Activated T-cell treated with anti-CD3 and anti-CD28 coated beads, Interleukin-2, amount 50 U/mL, for 1 hour (primary cell): ENCODE measurements at places on chromosomes 5 and 9.

- DNase-seq: peak; percentile 33
These were observed 74.0 kb downstream of the MACROH2A1 start for GRCh38 chr5:135324897-135325650.

- DNase-seq: no peak
These were observed 29.0 kb upstream of the ENTREP1 start for GRCh38 chr9:69295872-69296552.

DNA sequence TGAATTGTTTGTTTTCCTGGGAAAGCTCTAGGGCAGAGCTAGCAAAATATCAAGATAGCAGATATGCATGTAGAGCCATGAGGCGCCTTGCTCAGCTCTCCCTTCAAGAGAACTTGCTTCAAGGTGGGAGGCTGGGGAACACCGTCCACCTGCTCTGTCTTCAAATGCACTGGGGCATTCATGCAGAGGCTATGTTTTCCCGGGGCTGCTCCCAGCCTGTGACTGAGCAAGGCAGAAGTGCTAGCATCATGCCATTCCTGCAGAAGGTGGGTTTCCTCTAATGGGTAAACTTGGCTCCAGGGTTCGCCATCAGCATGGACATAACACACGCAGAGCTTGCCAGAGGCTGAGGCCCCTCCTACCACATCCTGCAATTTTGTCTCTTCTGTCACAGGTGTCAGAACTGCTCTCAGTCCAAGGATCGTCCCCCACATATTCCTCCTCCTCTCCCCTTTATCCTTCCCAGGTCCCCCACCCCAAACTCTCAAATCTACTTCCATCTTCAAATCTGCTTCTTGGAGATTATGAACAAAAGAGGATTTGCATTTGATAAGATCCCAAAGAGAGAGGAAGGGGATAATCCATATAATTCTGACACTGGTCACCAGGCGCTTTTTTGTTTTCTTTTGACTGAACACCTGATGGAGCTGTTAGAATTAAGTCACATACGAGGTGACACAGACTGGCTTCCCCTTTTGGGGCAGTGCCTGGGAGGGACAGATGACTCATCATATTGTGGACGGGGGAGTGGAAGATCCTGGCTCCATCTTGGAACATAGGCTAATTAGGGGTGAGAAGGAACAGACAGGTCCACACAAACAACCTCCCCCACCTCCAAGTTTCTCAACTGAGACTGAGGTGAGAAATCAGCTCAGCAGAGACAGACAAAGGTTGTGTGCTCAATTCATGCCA lies 85.0 kb upstream of the TAF11L2 start:
- no peak for DNase-seq

DNA sequence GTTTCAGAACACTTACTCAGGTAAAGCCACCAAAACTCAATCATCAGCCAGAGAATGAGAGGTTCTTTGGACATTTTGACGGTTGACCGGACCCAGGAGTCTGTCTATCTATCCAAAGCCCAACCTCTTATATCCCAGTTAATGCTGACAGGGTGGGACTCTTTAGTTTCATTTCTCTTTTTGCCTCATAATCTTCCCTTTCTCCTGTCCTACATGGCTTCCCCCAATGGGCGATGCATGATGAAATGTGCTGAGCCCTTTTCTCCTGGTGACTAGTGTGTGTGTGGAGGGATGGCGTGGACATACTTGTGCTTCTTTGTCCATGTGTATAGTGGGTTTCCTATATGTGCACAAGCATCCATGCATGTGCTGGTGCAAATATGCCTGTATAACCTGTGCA lies at the start of gene TIMD4:
Gene TIMD4 (minus strand): TSS at position 102 of the 400 bp plus-strand sequence. CDS start 28 bp downstream, at position 74.
- no peak for DNase-seq

DNA sequence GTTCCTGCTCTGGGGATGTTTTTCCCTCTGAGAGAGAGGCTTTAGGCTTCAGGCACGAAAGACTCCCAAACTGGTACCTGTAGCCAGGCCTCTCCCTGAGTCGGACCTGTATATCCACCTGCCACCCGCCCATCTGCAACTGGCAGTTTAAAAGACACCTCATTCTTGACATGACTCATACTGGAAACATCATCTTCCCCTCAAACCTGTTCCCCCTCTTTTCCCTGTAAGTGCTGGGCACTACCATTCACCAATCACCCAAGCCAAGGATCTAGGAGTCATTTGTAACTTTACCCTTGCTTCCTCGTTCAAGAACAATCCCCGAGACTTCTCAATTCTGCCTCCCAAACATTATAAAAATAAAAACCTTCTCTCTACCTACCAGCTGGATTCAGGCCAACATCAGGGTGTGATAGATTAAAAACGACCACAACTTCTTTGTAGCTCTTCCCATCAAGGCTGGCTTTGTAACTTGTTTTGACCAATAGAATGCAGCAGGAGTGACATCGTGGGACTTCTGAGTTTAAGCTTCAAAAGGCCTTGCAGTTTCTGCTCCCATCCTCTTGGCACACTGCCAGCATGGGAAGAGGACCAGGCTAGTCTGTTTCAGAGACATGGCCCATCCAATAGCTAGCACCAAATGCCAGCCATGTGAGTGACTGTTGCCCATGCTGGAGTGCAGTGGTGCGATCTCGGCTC lies 1.8 kb upstream of the WDR31 start:
- no peak for DNase-seq

DNA sequence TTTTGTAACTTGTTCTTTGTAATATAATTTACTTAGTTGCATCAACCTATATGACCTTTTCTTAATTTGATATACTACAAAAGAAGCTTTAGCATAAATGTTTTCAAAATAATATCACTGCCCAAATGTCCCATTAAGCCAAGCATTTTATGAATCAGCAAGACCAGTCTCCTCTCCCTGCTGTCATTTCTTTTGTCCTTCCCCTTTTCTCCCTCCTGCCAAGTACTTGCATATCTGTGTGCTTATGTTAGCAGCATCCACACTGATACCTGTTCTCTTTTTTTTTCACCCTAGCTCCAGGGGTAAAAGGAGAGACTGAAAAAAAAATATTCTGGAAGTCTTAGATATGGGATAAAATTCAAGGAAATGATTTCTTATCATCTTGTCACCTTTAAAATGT lies 69.7 kb downstream of the ZSWIM6 start:
- no peak for DNase-seq

GRCh38 chr5:94793113-94793815 lies 174.8 kb downstream of the SLF1 start:
- DNase-seq: no peak

GRCh38 chr9:98879963-98880310 lies 63.8 kb upstream of the COL15A1 start:
- no peak for DNase-seq

DNA sequence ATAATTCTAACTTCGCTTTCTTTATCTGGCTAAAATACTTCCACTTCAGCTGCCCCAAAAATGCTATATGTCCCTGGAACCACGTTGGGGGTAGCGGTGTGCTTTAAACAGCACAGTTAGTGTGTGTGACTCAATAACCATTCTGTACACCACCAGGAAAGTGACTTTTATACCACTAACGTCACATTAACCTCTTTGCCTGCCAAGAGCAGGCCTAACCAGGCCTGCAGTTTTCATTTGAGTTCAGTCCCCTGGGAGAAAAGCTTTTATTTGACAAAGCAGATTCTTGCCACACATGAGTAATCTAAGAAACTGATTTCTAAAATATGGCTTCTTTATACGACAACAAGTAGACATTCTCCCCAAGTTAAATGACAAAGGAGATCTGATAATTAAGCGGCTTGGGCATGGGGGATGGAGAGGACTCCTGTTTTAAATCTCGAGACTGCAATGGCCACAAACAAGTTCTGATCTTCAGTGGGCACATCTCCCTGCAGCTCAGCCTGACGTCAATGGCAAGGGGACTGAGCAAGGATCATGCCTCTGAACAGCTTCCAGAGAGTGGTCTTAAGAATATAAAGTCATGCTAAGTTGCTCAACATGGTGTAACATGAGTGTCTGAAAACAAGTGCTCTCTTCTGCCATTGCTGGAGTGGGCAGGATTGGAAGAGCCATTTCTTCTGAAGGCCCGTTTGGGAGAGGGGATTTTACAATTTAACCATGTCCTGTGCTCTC lies 91.8 kb downstream of the GLIS3 start:
- no peak for DNase-seq

DNA sequence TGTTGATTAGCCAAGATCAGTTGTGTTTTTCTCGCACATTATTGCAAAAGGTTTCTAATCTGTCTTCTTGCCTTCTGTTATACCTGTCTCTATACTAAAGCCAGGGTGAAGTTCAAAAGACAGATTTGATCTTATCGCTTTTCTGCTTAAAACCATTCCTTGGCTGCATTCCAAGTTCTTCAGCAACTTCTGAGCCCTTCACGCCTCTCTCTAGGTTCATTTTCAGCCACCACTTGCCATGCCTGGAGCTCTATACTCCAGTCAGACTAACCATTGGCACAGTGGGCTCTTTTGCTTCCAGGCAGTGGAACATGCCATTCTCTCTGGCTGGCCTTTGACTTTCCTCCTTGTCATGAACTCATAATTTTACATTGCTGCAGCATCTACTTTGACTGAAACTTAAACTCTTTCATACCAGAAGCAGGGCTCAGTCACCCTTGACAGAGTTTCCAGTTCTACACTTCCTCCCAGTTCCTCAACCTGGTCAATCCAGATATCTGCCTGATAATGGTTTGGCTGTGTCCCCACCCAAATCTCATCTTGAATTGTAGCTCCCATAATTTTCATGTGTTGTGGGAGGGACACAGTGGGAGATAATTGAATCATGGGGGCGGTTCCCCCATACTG lies 114.4 kb downstream of the SLC12A2 start:
- DNase-seq: no peak

DNA sequence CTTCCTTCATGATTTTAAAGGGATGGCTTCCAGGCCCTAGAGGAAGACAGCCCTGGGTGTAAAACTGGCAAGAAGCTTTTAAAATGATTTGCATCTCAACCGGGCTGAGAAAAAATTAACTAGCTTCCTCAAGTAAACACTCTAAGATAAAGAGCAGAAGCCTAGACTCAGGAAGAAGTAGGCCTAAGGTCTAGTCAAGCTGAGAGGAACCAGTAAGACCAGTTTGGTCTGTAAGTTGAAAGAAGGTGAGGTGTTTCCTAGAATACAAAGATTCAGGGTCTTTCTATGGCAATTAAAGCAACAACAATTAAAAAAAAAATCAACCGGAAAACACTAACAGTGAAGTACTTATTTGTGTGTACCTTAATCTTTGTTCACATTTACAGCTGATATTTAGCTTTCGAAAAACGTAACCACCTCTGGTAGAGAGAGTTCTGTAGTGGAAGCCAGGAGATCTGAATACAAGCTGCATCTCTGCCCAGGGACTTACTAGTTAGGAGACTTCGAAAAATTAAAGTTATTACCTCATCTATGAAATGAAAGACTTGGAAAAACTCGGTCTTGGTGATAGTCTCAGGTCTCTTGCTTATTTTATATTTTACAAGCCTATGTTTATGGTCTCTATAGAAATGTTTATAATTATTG lies 75.7 kb downstream of the TUSC1 start:
- no peak for DNase-seq

DNA sequence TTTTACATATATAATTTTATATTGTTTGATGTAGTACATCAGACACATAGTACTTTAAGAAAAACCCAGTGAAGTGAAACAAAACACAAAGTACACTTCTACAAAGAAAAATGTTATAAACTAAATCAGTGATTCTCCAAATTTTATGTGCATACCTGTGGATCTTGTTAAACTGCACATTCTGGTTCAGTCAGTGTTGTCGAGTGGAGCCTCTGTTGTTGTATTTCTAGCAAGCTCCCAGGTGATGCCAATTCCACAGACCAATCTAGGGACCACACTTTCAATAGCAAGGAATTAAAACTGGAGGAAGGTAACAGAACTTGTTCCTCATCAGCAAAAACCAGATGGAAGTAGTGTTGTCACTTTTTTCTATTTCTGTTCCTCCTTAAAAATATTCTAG lies 183.8 kb upstream of the CD180 start:
- DNase-seq: no peak

DNA sequence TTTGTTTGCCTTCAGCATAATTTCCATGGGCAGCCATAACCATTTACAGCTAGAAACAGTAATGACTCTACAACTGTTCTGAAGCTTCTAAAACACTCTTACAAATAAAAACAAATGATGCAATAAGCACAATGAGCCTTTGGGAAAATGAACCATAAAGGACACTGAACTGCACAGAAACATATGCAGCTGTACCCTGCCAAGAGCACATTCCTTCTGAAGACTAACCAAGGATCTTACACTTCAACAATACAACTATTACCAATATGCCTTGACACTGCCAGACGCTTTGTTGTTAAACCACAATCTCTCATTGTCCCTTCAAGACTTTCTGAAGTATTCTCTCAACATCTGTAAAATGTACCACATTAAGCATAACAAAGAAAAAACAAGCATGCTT lies 104.2 kb upstream of the HMHB1 start:
- DNase-seq: no peak

DNA sequence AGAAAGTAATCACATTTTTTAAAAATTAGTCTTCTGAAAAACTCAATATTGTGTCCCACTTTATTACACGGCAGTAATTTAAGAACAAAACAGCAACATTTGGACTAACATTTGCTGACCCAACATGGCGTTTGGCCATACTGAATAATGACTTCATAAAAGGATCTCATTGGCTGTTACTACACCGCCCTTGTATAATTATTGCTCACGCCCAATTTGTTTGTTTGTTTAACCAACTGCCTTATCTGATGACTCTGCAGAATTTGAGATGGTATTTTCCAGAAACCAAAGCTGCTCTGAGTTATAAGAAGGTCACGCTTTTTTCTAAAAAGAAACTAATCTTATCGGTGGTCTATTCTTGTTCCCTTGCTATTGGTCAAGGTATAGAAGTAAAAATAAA lies 200.2 kb upstream of the TARS1 start:
- no peak for DNase-seq

- DNase-seq: no peak
These were observed 736.0 kb upstream of the ARRDC3 start for GRCh38 chr5:92119110-92119509.

DNA sequence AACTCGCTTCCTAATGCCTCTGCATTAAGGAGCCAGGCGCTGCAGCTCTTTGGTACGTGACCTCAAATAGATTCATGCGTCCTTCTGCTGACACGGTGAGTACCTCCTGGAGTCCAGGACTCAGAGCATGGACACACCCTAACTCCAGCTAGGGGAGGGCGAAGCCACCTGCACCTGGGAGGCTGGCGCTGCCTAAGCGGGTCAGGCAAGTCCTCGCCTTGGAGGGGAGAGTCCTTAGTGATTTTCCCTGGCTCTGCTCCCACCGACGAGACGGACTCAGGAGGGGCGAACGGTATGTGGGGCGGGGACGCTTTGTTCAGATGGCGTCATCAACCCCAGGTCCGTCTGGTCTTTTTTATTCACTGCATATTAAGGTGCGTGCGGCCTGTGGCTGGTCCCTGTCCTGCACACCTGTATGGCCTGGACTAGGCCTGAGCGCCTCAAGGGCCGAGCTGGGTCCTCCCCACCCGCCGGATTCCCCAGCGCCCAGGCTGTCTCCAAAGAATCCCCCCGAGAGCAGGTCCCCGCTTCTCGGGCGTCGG lies 50.3 kb downstream of the NSUN2 start:
- DNase-seq: no peak

- DNase-seq: no peak
These were observed 18.2 kb downstream of the FAF2 start for GRCh38 chr5:176466245-176466871.

- no peak for DNase-seq
These were observed 48.9 kb downstream of the NTRK2 start for GRCh38 chr9:84718476-84718875.

- no peak for DNase-seq
These were observed 156.4 kb upstream of the FTMT start for GRCh38 chr5:121695307-121695706.
